Lung (tissue), 17 donors: ENCODE measurements at places on chromosomes 7 and 10. TPM values are rescaled to one million over a fixed set of nuclear protein-coding genes. Genes with fewer than 3 reads are reported as not detected.
A peak's percentile ranks its signal among the peaks of the same experiment; 100 is the strongest.

Gene SGPL1
- 57.4 TPM for total RNA-seq

Gene CACNB2
- 23.9 TPM for total RNA-seq

Gene LRRC18
- total RNA-seq = 4.5 TPM

Gene IDI2
- 0.18 TPM for total RNA-seq

Gene NUP205
- total RNA-seq = 41.2 TPM

Gene CFAP43
- total RNA-seq = 71.6 TPM

Gene DBF4
- total RNA-seq = 12.7 TPM

DNA sequence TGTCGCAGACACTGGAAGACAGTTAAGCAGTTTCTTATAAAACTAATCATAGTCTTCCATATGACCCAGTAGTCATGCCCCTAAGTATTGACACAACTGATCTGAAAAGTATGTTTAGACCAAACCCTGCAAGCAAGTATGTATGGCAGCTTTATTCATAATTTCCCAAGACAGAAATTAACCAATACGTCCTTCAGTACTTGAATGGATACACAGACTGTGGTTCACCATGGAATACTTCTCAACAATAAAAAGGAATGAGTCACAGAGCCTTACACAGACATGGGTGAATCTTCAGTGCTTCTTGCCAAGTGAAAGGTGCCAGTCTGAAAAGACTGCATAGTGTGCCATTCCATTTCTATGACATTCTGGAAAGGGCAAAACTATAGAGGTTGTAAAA lies 50.2 kb upstream of the AKR1E2 start:
- H3K36me3 ChIP-seq = no peaks in the 10 kb centered on the region
- no peaks in the 10 kb centered on the region for H3K4me1 ChIP-seq
- H3K27ac ChIP-seq = no peak overlapping the region
- H3K4me3 ChIP-seq = no peak overlapping the region

- peaks cover 10% of the 10 kb centered on the region for H3K36me3 ChIP-seq
- H3K4me3 ChIP-seq = no peak overlapping the region
- H3K4me1 ChIP-seq = no peaks in the 10 kb centered on the region
- DNase-seq = no peak
- no peak overlapping the region for H3K27ac ChIP-seq
Measured at GRCh38 chr7:8136051-8136730, 125.8 kb downstream of the ICA1 start.

DNA sequence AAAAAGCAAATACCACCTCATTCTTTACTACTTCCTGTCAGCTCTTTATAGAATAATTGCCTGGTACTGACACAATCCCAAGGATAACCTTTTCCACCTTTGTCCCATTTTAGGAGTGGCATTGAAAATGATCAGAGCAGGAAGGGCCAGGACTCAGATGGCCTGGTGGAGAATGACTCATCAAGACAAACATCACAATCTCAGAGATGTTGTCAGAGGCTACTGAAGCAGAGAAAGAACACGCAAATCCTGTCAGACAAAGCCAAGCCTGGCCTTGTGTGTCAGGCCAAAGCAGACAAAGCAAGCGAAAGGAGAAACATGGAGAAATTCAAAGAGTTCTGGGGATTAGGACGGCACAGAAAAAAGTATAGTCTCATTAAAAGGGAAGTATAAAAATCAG lies 40.9 kb downstream of the NSUN6 start:
- H3K36me3 ChIP-seq = peaks cover 2% of the 10 kb centered on the region
- no peaks in the 10 kb centered on the region for H3K27me3 ChIP-seq
- no peak overlapping the region for H3K4me3 ChIP-seq

GRCh38 chr7:150799741-150800580 lies at the start of gene TMEM176B:
Gene TMEM176B, minus strand, starts transcription at chr7:150800364. Its CDS starts 3,795 bp downstream, at chr7:150796569.
- peaks cover 31% of the 10 kb centered on the region for H3K27me3 ChIP-seq
- H3K4me1 ChIP-seq = peaks cover 6% of the 10 kb centered on the region
- peak within 1 kb of the TSS; percentile 32 for H3K4me3 ChIP-seq
- H3K36me3 ChIP-seq = no peaks in the 10 kb centered on the region
- DNase-seq = peak; percentile 38
- peak within 1 kb of the TSS; percentile 55 for H3K27ac ChIP-seq

DNA sequence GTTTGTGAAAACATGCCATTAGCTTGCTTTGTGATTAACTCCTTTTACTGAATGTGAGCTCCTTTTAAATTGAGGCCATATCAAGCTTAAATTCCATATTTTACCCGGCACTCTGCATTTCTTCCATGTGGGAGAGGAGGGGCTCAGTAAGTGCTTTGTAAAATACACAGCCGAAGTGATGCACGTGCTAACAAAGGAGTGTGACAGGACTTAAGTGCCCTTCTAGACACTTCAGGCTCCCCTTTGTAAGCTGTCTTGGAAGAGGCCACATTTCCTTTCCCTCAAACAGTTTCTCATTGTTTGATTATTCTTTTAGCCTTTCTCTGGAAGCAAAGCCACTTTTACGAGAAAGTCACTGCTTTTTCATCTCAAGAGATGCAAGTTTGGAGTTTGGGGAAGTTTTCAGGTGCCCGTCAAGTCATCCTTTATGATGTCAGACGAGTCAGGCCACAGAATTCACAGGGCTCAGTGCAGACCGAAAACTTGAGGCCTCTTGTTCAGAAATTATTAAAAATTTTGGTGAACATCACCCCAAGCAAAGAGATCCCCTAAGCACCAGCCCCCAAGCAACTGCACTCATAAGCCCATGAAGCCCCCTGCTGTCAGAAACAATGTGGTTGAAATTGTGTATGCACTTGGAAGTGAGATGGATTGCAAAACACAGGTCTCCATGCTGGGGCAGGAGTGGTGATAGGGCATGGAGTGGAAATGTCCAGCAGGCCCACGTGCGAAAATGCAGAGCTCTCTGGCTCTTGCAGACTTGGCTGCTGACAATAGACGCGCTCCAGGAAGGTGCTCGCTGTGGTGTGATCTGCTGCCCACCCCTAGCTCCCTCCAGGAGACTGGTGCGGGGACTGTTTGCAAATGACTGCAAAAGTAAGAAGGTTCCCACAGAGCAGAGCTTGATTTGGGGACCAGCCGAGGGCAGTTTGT lies 11.5 kb downstream of the IKZF1 start:
- H3K27ac ChIP-seq = peak overlapping the region; percentile 32
- H3K4me3 ChIP-seq = no peak overlapping the region
- no peaks in the 10 kb centered on the region for H3K4me1 ChIP-seq

DNA sequence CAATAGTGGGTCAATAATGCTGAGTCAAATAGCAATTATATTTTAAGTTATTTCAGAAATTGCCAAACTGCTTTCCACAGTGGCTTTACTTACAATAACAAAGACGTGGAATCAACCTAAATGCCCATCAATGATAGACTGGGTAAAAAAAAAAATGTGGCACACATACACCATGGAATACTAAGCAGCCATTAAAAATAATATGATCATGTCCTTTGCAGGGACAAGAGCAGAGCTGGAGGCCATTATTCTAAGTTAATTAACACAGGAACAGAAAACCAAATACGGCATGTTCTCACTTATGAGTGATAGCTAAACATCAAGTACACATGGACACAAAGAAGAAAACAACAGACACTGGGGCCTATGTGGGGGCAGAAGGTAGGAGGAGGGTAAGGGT lies 15.0 kb upstream of the CYP3A4 start:
- no peaks in the 10 kb centered on the region for H3K4me1 ChIP-seq
- H3K4me3 ChIP-seq = no peak overlapping the region
- DNase-seq = no peak

DNA sequence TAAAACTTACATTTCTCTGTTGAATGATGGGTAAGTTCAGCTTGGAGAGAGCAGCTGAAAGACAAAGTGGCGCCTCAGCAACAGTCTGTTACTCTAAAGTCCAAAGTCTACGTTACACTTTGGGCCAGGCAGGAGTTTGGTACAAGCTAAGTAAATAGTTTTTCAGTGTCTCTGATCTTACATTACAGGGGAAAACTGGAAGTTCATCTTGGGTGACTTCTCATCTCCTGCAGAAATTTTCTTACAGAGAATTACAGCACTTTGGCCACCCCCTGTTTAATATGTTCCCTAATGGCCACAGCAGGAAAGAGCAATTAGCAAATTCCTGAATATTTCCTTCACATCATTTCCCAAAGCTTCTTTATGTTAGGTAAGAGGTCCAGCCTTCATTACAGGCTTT lies 67.1 kb downstream of the ABCC2 start:
- H3K27ac ChIP-seq = no peak overlapping the region
- no peaks in the 10 kb centered on the region for H3K27me3 ChIP-seq
- H3K4me1 ChIP-seq = no peaks in the 10 kb centered on the region
- DNase-seq = no peak
- no peaks in the 10 kb centered on the region for H3K36me3 ChIP-seq

DNA sequence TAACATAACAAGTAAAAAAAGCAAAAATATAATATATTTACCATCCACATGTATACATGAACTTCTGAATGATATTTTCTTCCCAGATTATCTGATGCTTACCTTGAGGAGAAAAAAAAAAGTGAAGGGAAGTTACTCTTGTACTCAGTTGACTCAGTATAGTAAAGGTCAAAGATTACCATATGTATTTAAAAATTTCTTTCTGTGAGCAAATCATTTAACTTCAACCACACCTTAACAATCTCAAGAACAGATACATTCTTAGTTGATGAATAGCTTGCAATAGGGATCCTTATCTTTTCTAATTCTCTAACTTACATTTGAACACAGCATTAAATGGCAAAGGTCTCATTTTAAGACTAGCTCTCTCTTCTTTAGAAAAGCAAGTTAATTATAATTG lies 29.8 kb downstream of the PRR15 start:
- H3K4me3 ChIP-seq = no peak overlapping the region
- no peaks in the 10 kb centered on the region for H3K36me3 ChIP-seq
- H3K27ac ChIP-seq = no peak overlapping the region
- no peaks in the 10 kb centered on the region for H3K27me3 ChIP-seq
- H3K4me1 ChIP-seq = no peaks in the 10 kb centered on the region
- DNase-seq = no peak

GRCh38 chr10:88557256-88557655 lies 25.9 kb downstream of the RNLS start:
- DNase-seq = no peak
- no peak overlapping the region for H3K4me3 ChIP-seq
- no peaks in the 10 kb centered on the region for H3K36me3 ChIP-seq
- no peaks in the 10 kb centered on the region for H3K27me3 ChIP-seq
- no peaks in the 10 kb centered on the region for H3K4me1 ChIP-seq

- DNase-seq = no peak
- H3K27me3 ChIP-seq = no peaks in the 10 kb centered on the region
- no peak overlapping the region for H3K27ac ChIP-seq
- no peaks in the 10 kb centered on the region for H3K4me1 ChIP-seq
- H3K4me3 ChIP-seq = no peak overlapping the region
- H3K36me3 ChIP-seq = no peaks in the 10 kb centered on the region
Measured at GRCh38 chr10:61836888-61837754, 64.4 kb upstream of the ARID5B start.

GRCh38 chr7:94228223-94228622 lies 166.5 kb upstream of the COL1A2 start:
- no peaks in the 10 kb centered on the region for H3K4me1 ChIP-seq
- DNase-seq = no peak
- no peaks in the 10 kb centered on the region for H3K27me3 ChIP-seq

DNA sequence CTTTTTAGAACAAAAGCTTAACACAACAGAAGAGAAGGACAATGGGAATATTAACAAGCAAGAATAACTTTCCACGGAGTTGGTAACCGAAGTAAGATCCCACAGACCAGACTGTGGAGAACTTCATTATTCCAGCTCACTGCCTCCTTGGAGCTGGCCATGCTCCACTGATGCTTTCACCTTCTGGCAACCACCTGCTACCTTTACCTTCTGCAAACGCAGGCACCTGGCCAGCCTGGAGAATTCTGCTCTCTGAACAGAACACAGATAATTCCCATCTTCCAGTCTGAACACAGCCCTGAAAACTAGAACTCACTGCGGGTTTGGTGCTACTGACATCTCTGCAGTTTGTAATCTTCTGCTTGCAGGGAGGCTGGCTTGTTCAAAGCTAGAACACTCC lies 66.5 kb downstream of the JAZF1 start:
- DNase-seq = no peak
- no peaks in the 10 kb centered on the region for H3K36me3 ChIP-seq
- no peak overlapping the region for H3K27ac ChIP-seq

DNA sequence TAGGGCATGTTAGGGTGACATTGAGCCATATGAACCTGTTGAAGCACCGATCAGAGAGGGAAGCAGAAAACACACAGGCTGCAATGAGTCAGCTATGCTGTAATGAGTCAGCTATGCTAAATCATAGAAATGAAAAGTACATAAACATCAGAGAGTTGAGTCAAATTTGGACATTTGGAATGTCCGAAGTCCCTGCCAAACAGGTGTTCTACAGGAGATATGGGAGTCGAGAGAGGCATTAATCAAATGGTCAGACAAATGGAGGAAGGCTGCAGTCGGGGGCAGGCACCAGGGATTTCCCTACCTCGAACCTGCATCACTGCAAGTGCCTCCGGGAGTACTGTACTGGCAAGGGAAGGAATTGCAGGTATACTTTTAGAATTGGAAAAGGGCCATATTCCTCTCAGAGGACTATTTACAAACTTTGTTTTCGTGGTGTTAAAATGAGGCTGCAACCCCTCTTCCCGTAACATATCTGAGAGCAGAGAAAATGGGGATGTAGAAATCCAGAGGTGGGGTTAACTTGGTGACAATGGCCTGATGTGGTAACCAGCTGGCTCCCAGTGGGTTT lies 8.8 kb upstream of the ZC3HAV1 start:
- no peaks in the 10 kb centered on the region for H3K27me3 ChIP-seq
- H3K27ac ChIP-seq = no peak overlapping the region
- no peaks in the 10 kb centered on the region for H3K36me3 ChIP-seq
- H3K4me1 ChIP-seq = no peaks in the 10 kb centered on the region

DNA sequence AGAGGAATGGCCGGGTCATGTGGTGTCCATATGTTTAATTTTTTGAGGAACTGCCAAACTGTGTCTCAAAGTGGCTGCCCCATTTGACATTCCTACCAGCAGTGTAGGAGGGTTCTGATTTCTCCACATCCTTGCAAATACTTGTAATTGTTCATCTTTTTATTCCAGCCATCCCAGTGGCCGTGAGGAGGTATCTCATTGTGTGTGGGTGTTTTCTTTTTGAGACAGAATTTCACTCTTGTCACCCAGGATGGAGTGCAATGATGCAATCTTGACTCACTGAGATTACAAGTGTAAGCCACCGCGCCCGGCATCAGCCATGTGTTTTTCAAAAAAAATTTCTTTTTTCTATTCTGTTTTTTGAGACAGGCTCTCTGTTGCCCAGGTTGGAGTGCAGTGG lies 38.7 kb upstream of the DLG5 start:
- H3K27ac ChIP-seq = no peak overlapping the region
- no peak for DNase-seq
- H3K4me1 ChIP-seq = peaks cover 27% of the 10 kb centered on the region
- H3K36me3 ChIP-seq = no peaks in the 10 kb centered on the region
- no peak overlapping the region for H3K4me3 ChIP-seq

- H3K4me1 ChIP-seq = peaks cover 23% of the 10 kb centered on the region
- no peak overlapping the region for H3K4me3 ChIP-seq
- H3K36me3 ChIP-seq = no peaks in the 10 kb centered on the region
Measured at GRCh38 chr7:106216923-106217542, 67.8 kb downstream of the NAMPT start.

GRCh38 chr10:74600170-74600569 lies 226.2 kb upstream of the KAT6B start:
- H3K4me1 ChIP-seq = no peaks in the 10 kb centered on the region
- no peak overlapping the region for H3K27ac ChIP-seq
- no peaks in the 10 kb centered on the region for H3K36me3 ChIP-seq
- H3K27me3 ChIP-seq = no peaks in the 10 kb centered on the region
- DNase-seq = no peak
